ENCODE measurements at places on chromosomes 11 and 22. TPM values are rescaled to one million over a fixed set of nuclear protein-coding genes. Genes with fewer than 3 reads are reported as not detected.

The MMP11 gene
- 7.4 TPM for total RNA-seq

The YPEL1 gene
- 3.1 TPM for total RNA-seq

The BTBD18 gene
- not detected for total RNA-seq

The MAPK8IP2 gene
- total RNA-seq: 6.4 TPM

The SNX32 gene
- total RNA-seq: not detected

The RAB36 gene
- 6.1 TPM for total RNA-seq

The DDI1 gene
- not detected for total RNA-seq

The FXYD6 gene
- 2.5 TPM for total RNA-seq

The ELFN2 gene
- total RNA-seq: 45.4 TPM
